ENCODE measurements at places on chromosomes 16 and 17. TPM values are rescaled to one million over a fixed set of nuclear protein-coding genes. Genes with fewer than 3 reads are reported as not detected.

Gene PIRT
- total RNA-seq = not detected

Gene PRSS27
- 2.2 TPM for total RNA-seq

Gene C1QTNF8
- total RNA-seq = not detected

Gene ITGB3
- 5.1 TPM for total RNA-seq

Gene CBX2
- 19.0 TPM for total RNA-seq

Gene FOXK2
- 44.3 TPM for total RNA-seq

Gene PIMREG
- total RNA-seq = 31.8 TPM
